ENCODE measurements at places on chromosomes 4 and X.

DNA sequence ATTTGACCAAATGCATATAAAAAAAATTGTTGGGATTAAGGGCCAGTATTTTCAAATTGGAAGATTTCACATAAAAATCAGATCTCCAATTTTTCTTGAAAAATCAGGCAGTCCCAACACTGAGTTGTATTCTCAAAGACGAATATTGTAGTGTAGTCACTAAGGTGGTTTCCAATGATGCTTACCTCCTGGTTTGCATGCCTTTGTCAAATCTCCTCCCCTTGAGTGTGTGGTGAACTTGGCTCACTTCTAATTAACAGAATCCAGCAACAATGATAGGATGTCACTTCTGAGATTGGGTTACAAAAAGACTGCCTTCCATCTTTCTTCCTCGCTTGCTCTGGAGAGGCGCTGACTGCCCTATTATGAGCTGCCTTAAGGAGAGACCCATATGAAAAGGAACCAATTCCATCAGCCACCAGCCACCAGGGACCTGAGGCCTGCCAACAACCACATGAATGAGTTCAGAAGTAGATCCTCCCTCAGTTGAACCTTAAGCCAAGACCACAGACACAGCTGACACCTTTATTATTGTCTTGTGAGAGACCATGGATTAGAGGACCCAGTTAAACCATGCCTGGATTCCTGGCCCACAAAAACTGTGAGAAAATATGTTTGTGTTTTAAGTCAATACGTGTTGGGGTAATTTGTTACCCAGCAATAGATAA lies 31.2 kb upstream of the TSPAN5 start:
- DNase-seq: no peak

- DNase-seq: no peak
Observed at GRCh38 chrX:135000516-135000915, 9.7 kb downstream of the SMIM10 start.

DNA sequence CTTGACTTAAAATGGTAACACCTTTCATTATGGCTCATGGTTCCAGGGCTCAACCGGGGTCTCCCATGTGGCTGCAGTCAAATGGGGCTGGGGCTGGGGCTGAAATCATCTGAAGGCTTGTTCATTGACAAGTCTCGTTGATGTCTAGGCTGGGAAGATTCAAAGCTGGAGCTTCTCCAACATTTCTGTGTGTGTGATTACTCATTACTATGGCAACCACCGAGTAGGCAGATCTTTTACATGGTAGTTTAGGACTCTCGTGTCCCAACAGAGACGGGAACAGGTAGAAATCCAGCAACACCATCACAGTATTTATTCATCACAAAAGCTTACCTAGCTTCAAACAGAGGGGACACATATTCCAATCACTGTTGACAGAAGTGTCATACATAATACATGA lies 7.8 kb downstream of the YTHDC1 start:
- DNase-seq: no peak

GRCh38 chr4:65597697-65598096 lies 72.6 kb downstream of the EPHA5 start:
- no peak for DNase-seq

DNA sequence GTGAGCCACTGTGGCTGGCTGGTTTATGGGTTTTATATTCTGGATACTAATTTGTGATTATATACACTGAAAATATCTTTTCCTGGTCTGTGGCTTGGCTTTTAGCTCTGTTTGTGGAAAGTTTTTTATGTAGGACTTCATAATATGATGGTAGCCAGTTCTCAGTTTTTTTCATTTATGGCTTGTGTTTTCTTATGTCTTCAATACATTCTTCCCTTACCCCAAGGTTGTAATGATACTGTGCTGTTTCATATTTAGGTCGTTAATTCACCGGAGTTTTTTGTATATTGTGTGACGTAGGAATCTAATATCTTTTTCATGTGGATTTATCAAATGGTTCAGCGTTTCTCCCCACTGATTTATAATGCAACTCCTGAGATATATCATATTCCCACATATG lies 6.6 kb downstream of the ZFX start:
- no peak for DNase-seq

GRCh38 chrX:30751497-30751896 lies 98.3 kb downstream of the GK start:
- DNase-seq: no peak

DNA sequence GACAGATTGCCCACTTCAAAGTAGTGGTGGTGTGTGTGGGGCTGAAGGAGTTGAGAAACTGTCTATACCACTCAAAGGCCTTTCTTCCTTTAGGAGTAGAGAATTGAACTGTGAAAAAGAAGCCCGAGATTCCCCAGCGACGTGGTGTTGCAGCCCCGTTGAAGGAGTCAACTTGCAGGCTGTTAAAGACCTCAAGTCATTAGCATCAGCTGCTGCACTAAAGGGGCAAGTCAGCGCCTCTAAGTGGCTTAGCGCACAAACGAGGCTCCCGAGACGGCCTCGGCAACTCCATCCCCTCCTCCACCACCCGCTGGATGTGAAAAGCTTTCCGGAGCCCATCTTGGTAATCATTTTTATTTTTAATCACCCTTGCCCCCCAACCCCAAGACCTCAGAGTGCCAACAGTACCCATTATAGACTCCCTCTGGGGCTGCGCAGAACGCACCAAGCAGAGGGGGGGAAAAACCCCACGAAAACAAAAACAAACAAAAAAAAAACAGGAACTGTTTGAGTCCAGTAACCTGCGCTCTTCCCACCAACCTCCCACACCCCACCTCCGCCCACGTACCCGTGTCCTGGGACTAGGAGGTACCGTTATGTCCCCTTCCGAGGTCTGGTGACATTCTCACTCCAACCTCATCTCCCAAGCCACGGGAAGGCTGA lies 913 bp upstream of the PRDM8 start:
- peak; percentile 10 for DNase-seq

- DNase-seq: no peak
Observed at GRCh38 chrX:2547736-2548135, 47.0 kb upstream of the DHRSX start.

- no peak for DNase-seq
Observed at GRCh38 chr4:152081024-152081423, 320.2 kb upstream of the GATB start.

DNA sequence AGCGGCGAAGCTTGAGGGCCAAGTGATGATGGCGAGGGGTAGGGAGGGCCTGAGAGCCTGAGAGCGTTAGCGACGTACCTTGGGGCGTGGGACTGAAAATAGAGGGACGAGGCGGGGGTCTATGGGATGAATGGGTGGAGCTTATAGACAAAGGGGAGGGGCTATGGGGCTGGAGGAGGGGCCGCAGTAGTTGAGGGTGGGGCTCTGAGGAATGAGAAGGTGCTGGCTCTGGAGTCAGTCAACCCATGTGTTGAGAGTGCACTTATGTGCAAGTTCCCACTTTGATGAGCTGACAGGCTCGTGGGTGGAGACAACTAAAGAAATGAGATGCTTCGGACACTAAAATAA lies 488 bp downstream of the TBC1D25 start:
- peak; percentile 51 for DNase-seq

DNA sequence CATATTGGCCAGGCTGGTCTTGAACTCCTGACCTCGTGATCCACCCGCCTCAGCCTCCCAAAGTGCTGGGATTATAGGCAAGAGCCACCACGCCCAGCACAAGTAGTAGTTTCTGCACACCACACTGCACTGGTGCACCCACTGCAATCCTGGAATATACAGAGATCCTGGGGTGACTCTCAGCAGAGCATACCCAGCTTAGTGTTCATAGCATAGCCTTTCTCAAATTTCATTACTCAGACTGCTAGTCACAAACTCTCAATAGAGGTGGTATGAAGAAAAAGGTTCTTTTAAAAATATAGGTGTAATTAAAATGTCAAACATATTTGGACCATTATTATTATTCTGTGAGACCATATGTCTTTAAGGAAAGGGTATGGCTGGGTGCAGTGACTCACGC lies 6.2 kb upstream of the ARHGAP10 start:
- no peak for DNase-seq

DNA sequence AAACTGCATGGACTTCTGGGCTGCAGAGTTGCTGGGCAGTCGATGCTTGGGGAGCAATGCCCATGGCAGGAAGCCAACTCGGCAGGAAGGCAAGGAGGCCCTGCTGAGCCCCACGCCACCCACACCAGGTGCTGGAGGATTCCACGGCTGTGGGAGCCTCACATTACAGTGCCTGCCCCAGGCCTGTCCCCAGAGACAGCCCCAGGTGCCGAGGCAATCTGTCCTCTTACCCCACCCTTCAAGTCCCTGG lies 53.9 kb downstream of the HMX1 start:
- DNase-seq: no peak

DNA sequence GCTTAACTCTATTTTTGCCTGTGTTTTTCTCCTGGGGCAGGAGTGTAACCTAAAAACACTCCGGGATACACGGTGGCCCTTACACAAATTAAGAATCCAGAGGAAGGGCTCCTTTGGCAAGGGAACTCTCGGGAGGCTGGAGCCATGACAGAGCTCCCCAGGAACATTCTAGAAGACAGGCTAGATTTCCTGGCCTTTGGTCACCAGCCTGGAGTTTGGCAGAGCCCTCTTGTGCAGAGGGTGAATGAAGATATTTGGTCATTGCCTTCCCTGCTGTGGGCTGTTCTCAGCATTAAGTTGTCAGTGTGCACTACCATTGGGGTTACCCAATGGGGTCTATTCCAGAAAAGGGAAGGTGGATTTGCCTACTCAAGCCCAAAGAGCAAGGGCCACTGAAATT lies 53.8 kb upstream of the LNX1 start:
- DNase-seq: peak; percentile 8

GRCh38 chr4:16021804-16022560 lies 59.0 kb upstream of the FGFBP2 start:
- no peak for DNase-seq

GRCh38 chr4:80388284-80388607 lies 52.7 kb downstream of the CFAP299 start:
- DNase-seq: no peak

- DNase-seq: no peak
Observed at GRCh38 chr4:16669036-16669435, 229.4 kb downstream of the LDB2 start.

GRCh38 chr4:53477038-53477565 lies 99.7 kb downstream of the FIP1L1 start:
- DNase-seq: no peak

- DNase-seq: no peak
Observed at GRCh38 chrX:74179071-74179470, 124.9 kb upstream of the ZCCHC13 start.

- no peak for DNase-seq
Observed at GRCh38 chr4:13081830-13082229, 402.3 kb downstream of the RAB28 start.

GRCh38 chr4:18934197-18934596 lies 912.6 kb upstream of the LCORL start:
- no peak for DNase-seq

GRCh38 chr4:125484912-125485311 lies 170.2 kb downstream of the FAT4 start:
- no peak for DNase-seq

DNA sequence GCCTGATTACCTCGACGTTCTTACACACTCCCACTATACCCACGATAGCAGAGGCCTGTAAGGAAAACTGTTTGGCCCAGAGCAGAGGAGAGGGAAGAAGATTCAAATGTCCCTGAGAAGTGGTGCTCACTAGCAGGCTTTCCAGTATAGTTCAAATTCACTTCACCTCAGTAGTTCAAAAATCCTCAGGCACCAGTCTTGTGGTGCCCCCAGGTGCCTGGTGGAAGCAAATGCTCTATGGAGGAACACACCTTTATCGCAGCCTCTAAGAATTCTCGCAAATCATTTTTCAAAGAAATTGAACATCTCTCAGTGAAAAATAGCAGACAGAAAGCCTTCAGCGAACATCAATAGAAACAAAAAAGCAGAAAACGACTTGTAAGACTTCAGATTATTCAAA lies 12.2 kb upstream of the MTMR1 start:
- DNase-seq: no peak

DNA sequence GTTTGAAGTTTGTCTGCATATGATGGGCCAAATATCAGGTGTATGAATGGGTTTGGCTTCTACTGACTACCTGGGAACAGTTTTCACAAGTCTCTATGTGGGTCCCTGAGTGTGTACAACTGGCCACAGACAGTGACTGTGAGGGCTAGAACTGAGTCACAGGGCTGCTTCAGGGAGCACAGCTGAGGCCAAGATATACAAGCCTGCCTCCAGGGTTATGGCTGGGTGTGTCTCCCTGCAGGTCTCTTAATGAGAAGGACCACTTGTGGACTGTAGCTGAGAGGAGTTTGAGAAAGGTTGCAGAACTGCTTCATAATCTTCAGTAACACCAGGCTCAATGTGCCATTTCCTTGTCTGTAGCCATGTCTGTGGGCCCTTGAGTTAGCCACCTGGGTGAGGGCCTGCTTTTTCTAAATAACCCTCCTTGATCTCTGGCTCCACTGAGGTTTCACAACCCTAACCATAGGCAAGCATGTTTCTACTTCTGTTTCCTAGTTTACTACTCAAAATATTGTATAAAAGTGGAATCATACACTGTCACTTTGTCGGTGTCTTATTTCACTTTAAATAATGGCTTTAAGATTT lies 81.3 kb downstream of the ZNF732 start:
- DNase-seq: no peak

DNA sequence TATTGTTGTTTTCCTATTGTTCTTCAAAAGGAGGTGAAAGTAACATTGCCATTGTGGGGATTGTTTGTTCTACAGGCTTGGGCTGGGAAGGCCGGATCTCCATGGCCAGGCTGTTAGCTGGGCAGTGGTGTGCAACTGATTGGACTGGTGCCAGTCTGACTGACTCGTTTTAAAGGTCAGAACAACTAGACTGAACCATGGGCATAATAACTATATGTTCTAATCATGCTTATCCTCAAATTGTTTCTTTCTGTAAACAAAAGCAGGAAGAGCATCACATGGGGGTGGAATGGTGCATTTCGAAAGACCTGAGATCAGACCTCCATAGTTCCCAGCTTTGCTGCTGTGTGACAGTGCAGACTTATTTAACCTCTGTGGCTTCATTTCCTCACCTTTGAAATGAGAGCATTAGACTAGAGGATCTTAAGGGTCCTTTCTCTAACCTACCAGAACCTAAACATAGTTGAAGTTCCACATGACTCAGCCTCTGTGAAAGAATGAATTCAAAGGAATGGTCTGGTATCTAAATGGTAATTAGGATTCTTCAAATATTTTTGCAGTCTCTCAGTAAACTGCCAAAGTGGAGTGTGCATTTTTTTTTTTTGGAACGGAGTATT lies 66.7 kb upstream of the PGRMC2 start:
- peak; percentile 6 for DNase-seq

- DNase-seq: peak; percentile 17
Observed at GRCh38 chr4:3765271-3766035, 732 bp upstream of the ADRA2C start.

GRCh38 chr4:128573781-128574508 lies 235.6 kb upstream of the JADE1 start:
- DNase-seq: no peak

GRCh38 chrX:140132937-140133336 lies 167.6 kb upstream of the CXorf66 start:
- no peak for DNase-seq

DNA sequence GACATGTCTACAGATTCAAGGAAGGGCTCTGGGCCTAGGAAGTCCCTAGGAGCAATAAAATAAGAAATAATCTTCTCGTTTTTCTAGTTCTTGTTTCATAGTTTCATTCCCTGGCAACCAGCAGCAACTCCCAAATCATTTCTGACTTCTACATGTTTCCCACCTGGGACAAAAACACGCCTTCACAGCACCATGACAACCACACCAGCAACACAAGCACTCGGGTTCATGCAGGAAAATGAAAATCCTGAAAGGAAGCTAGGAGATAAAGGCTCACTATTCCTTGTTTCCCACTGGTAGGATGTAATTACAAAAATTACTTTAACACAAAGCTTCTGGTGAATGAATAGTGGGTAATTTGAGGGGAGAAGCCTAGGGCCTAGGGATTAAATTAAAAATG lies 158.9 kb downstream of the ADAMTS3 start:
- no peak for DNase-seq
